Glutamatergic neuron (in vitro differentiated cells): ENCODE measurements at places on chromosomes 5 and 9. TPM values are rescaled to one million over a fixed set of nuclear protein-coding genes. Genes with fewer than 3 reads are reported as not detected.

ADAMTS6 gene
- 2.1 TPM for total RNA-seq

FAM169A gene
- 9.5 TPM for total RNA-seq

GRCh38 chr5:154940375-154940771 lies 500 bp upstream of the MRPL22 start:
- H3K27me3 ChIP-seq = peaks cover 7% of the 10 kb centered on the region
- peaks cover 2% of the 10 kb centered on the region for H3K4me1 ChIP-seq
- no peak for DNase-seq
- peak overlapping the region; percentile 97 for H3K4me3 ChIP-seq
- H3K36me3 ChIP-seq = no peaks in the 10 kb centered on the region

- H3K27ac ChIP-seq = no peak overlapping the region
- DNase-seq = no peak
- H3K4me1 ChIP-seq = peaks cover under 1% of the 10 kb centered on the region
- H3K4me3 ChIP-seq = no peak overlapping the region
- H3K36me3 ChIP-seq = peaks cover 9% of the 10 kb centered on the region
Measured at GRCh38 chr9:89844535-89844934, 239.7 kb downstream of the GADD45G start.

DNA sequence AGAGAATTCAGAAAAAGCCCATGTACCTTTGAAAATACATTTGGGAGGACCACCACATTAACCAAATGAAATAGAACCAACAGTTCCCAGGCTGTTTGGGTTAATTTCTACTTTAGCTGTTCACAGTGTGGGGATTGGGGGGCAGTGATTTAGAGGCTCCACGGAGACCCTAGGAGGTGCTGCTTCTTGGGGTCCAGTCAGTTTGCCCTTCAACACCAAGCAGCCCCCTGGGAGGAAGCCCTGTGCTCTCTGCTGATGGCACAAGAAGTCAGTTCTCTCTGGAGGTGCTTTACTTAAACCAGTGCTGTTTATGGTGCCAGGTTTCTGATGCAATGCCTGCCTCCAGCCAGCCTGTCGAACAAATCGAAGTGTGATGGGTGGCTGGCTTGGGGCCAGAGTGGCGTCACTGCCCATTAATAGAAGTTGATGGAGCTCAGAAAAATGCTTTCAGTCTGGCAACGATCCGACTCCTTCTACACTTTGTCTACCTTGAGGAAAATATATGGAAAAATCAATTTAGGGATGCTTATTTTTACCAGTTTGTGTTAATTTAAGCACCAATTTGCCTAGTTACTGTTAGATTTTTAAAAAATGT lies 134.0 kb downstream of the SNX18 start:
- no peak for DNase-seq
- H3K36me3 ChIP-seq = peaks cover 8% of the 10 kb centered on the region
- H3K4me3 ChIP-seq = no peak overlapping the region
- H3K27me3 ChIP-seq = peaks cover 4% of the 10 kb centered on the region

GRCh38 chr9:121658166-121658565 lies 6.7 kb downstream of the DAB2IP start:
- no peak overlapping the region for H3K27ac ChIP-seq
- peaks cover 2% of the 10 kb centered on the region for H3K27me3 ChIP-seq
- no peak for DNase-seq

GRCh38 chr9:79952401-79952800 lies 380.6 kb downstream of the TLE4 start:
- no peaks in the 10 kb centered on the region for H3K4me1 ChIP-seq
- peaks cover 12% of the 10 kb centered on the region for H3K36me3 ChIP-seq
- DNase-seq = no peak
- H3K27ac ChIP-seq = no peak overlapping the region

GRCh38 chr9:107693625-107694326 lies 204.2 kb upstream of the KLF4 start:
- peaks cover 3% of the 10 kb centered on the region for H3K36me3 ChIP-seq
- H3K4me3 ChIP-seq = no peak overlapping the region
- no peak for DNase-seq
- H3K27me3 ChIP-seq = no peaks in the 10 kb centered on the region
